ENCODE measurements at places on chromosomes 2 and 18.

DNA sequence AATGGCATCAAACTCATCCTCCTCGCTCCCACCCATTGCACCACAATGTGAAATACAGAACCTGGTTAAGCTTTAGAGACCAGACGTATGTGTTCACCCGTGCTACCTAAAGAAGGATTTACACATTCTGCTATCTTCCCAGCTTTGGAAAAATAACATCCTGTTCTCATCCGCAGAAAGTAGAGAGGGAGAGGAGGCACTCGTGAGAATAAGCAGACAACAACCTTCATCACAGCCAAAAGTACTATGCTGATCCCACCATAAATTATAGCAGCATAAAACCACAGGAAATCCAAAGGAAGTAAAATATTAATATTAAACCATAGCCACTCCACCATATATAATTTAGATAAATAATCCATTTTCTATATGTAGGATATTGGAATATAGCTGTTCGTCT lies 111.7 kb upstream of the NRP2 start:
- no peak for DNase-seq

DNA sequence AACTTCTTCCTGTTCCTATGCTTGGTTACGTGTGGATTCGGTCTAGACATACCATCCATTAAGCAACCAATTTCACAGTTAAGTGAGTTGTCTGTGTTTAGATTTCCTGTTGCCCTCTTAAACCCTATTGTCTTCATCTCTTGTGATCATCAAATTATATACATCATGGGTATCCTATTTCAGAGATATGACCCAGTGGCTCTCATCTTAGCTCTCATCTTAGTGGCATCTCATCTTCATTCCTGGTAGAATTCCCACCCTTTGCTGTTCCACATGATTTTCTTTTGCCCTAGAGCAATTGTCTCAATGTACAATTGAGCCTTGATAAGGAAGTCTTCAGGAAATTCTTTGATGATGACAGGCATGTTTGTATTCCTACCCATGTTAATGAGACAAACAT lies 29.4 kb upstream of the FN1 start:
- DNase-seq, result no peak

DNA sequence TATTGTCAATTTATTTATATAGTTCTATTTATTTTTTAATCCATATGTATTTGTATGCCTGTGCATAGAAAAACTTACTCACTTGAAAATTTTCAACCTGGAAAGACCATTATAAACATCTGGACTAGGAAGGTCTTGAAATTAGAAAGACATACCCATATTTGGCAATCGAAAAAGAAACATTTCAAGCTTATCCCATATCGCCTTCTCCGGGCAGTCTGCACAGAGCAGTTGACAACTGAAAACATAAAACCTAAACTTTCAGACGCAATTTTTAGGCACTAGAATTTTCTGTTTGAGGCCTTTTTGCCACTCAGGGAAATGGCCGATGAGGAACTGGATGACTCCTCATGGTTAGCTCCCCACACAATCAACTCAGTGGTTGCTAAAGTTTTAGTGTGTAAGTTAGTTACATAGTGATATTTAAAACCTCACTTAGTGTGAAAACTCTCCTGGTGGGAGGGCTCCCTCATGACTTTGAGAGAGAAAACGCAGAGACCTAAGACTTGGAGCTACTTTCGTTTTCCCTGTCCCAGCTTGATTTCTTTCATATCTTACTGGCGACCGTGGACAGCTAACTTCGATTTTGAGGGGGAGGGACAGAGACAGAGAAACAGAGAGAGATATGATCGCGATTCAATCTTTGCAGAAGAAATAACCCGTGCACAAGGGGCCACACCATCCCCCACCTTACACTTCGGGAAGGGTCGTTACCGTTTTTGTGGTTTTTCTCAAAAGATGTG lies 3.2 kb upstream of the HOXD12 start:
- DNase-seq, result no peak

- no peak for DNase-seq
Measured at GRCh38 chr2:240405133-240405532, 30.3 kb upstream of the GPC1 start.

DNA sequence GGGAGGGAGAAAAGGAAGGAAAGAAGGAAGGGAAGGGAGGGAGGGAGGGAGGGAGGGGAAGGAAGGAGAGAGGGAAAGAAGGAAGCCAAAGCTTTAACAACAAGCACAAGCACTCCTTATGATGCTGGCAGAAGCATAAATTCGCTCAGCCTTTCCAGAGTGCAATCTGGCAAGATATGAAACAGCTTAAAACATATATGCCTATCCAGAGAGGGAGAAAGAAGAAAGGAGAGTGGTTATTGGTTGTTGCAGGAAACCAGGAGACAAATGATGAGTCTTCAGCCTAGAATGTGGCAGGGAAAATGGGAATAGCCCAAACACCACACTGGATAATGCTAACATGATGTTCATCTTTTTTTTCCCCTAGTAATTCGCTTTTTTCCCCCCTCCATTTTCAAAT lies 64.0 kb downstream of the STPG4 start:
- no peak for DNase-seq

GRCh38 chr18:6493194-6493593 lies 78.5 kb upstream of the L3MBTL4 start:
- DNase-seq, result no peak

GRCh38 chr2:134738141-134738870 lies 19.5 kb upstream of the TMEM163 start:
- DNase-seq, result no peak

DNA sequence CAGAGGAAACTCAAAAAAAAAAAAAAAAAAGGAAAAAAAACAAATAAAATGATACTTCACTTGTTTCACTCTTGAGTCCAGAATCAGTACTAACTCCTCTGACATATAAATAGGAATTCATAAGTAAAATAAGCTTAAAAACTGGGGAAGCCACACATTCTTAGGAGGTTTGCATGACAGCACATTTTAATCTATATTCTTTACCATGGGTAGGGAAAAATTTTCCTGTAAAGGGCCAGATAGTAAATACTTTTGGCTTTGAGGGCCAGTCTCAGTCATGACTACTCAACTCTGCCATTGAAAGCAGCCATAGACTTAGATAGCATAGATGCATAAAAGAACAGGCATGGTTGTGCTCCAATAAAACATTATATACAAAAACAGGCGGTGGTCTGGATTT lies 145.2 kb downstream of the BCL11A start:
- DNase-seq, result no peak

- no peak for DNase-seq
Measured at GRCh38 chr2:46073540-46074046, 223.6 kb upstream of the EPAS1 start.
